ENCODE measurements at places on chromosomes 2 and 18.
A peak's percentile ranks its signal among the peaks of the same experiment; 100 is the strongest.

DNA sequence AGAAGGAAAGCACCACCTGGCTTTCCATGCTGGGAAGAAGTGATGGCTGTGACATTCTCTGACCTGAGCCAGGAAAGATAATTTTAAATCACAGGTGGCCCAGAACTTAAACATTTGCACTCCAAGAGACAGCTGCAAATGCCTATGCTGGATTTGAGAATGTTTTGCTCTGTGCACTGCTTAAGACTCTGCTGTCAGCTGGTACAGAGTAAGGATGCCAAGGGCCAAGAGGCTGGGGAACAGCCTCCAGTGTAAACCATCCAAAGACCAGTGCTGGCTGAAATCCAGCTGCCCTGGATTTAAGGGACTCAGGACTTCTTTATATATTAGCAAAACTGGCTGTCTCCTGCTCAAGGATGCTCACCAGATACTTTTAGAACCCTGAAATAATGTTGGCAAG, 3.9 kb downstream of the HOXD8 start:
- DNase-seq: no peak

- DNase-seq: no peak
Measured at GRCh38 chr2:113698892-113699447, 57.5 kb downstream of the SLC35F5 start.

DNA sequence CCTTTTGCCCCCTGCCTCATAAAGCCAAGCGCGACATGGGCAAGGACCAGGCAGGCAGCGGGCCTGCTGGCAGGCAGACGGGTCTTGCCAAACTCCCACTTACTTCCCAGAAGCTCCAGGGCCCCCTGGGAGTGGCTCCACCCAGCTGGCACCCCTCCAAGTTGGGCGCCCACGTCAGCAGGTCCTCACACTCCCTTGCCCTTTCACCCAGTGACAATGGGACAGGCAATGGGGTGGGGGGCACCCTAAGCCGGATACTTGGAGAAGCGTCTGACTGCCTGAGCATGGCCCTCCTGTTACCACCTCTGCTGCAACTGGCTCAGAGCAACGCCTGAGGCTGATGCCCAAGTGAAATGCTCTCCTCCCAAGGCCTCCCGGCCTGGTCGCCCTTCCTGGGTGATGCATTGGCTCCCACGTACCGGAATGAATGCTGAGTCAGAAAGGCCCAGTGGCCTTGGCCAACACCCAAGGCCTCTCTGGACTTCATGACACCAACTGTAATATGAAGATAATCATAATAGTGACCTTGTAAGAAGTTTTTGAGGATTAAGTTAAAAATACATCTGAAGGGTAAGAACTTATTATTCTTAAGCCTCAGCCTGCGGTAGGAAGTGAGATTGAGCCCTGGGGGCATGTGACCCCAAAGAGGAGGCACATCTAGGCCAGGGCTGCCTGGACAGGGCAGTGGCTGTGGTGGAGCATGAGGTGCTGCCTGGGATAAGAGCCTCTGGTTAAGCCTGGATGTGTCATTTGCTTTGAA, 31.6 kb downstream of the KCNK3 start:
- DNase-seq: no peak

GRCh38 chr2:213064099-213064498, 87.3 kb downstream of the IKZF2 start:
- DNase-seq: no peak

DNA sequence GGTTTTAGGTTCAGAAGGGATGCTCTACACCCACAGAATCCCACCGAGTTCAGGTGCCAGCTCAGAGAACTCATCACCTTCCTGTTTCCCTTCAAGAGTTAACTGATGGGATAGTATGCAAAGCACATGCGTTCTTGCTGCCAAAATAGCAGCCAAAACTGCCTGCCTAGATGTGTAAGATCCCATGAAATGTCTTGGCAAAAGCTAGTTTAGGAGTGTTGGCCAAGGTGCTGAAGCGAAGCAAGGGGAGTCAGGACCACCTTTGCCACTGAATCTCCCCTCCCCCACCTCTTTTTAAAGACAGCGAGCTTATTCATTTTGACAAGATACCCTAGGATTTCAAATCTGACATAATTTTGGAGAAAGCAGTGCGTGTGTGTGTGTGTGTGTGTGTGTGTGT, 2.1 kb downstream of the DOCK10 start:
- no peak for DNase-seq

GRCh38 chr18:25561918-25562317, 210.0 kb upstream of the ZNF521 start:
- DNase-seq: no peak

DNA sequence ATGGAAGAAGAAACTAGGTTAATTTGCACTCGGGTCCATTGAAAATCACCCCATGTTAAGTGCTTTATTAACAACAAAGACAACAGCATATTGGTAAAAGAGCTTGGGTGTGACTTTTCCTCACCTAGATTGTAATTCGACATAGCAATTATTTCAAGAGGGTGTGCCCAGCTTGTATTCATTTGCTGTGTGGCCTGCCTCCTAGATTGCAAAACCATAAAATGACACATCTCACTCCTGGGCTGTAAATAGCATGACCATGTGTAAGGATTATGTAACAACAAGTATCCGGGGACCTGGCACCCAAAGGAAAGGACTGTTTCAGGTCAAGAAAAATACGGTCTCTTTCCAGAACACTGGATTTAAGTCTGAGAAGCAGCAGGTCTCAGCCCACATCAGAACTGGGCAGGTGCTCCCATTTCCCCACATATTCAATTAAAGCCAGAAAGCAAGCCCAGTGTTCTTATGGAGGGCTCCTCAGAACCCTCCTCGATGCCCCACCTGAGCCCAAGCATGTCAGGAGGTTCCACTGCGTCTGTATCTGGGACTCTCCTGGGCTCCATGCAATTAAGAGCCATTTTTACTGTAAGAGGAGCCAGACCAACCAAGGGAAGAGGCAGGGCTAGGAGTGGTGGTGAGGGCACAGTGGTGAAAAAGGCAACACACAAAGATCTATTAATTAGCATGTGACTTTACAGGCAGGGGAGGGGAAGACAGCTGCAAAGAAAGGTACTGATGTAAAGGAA, 39.2 kb downstream of the MREG start:
- DNase-seq: peak; percentile 67

DNA sequence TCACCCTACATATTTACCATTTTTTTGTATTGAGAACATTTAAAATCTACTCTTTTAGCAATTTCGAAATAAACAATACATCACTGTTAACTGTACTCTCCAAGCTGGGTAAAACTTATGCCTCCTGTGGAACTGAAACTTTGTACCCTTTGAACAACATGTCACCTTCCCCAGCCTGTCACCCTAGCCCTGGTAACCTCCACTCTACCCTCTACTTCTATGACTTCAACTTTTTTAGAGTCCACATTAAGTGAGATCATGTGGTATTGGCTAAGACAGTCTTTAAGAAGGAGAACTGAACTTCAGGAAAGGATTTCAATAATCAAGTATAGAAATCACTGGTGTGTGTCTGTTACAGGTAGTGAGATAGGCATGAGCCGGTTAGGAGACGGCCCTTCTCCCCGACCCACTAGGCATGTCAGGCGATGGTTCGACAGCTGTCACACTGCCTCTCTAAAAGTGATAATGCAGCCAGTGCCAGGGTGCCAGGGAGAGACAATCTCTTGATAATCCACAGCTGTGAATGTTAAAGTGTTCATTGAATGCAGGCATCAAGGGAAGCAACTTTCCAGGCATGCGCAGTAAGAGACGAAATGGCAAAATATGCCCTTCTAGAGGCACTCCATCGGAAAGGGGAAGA, 74.6 kb upstream of the RNF152 start:
- DNase-seq: no peak

DNA sequence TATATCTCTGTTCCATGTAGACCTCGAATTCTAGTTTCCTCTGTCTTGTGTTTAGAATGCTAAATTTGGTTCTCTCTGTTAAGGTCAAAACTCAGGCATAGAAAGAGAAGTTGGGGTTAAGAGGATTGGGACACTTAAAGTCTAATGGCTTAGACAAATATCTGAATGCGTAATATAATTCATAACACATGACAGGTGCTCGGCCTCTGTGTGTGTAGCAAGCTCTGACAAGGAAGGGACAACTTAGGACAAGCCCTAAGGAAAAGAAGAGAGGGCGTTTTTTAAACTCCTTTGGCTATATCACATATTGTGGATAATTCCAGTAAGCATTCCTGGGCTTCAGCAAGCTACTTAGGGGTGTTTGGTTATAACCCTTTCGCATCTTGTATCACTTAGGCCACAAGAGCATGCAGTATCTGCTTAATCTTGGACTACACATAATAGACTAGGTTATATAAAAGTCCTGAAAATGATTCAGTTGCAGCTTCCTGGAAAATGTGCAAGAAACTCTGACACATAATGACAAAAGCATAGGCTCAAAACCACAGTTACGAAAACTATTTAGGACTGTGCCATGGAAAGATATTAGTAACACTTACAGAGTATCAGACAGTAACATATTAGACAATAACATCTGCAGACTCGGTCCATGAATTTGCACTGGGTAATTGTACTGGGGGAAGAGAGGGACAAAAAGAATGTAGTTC, 16.1 kb upstream of the CREB1 start:
- DNase-seq: peak; percentile 89

GRCh38 chr2:180577567-180577966, 402.8 kb upstream of the UBE2E3 start:
- DNase-seq: no peak

GRCh38 chr2:238157506-238158017, 1.2 kb upstream of the ERFE start:
- DNase-seq: no peak

- peak; percentile 54 for DNase-seq
Measured at GRCh38 chr2:164388511-164388910, 232.8 kb downstream of the GRB14 start.

DNA sequence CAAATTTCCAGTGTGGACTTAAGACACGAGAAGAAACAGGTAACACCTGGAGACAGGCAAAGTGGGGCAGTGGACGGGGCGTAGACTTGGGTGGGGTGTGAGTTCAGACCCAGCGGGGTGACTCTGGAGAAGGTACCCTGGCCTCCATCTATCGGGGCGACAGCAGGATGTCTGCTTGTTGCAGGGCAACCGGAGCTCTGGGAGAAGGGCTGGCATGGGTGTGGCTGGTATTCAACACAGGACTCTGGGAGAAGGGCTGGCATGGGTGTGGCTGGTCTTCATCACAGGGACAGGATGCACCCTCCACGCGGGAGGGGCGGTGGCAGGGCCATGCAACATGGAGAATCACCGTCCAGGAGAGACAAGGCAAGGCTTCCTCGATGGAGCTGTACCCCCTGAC, 198.5 kb downstream of the HDAC4 start:
- no peak for DNase-seq

GRCh38 chr2:9779596-9780264, 63.5 kb upstream of the TAF1B start:
- no peak for DNase-seq

GRCh38 chr2:136019306-136019705, 33.9 kb upstream of the DARS1 start:
- no peak for DNase-seq

- no peak for DNase-seq
Measured at GRCh38 chr2:220674033-220674432, 898.1 kb downstream of the EPHA4 start.

DNA sequence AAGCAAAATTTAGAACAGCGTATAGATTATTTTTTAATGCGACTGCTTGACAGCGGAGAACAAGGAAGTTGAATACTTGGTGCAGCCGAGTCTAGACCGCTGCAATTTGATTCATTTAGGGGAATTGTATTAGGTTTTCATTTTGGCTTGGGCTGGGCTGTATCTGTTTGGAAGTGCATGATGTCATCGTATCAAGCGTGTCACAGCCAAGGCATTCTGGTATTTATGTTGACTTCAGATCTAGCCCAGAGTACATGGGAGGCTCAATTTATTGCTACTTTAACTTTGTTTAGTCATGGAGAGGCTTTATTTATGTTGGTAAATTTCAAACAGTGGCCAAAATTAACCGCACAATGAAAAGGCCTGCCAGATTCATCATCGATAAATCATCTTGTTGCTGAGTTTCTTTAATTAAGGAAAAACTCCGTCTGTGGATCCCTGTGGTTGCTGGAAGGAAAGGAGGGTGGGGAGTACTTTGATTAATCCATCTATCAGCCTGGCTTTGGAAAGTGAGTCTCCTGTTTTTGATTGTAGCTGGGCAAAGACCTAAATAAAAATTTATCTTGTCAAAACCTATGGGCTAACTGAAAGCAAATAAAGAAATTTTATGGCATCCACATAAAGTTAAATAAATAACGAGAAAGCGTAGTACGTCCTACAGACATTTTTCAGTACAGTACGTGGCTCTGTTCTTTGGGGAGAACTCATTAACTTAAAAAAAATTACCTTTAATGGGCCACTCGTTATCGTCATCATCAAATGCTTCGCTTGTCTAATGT, 230.4 kb upstream of the SPRED2 start:
- DNase-seq: peak; percentile 94

DNA sequence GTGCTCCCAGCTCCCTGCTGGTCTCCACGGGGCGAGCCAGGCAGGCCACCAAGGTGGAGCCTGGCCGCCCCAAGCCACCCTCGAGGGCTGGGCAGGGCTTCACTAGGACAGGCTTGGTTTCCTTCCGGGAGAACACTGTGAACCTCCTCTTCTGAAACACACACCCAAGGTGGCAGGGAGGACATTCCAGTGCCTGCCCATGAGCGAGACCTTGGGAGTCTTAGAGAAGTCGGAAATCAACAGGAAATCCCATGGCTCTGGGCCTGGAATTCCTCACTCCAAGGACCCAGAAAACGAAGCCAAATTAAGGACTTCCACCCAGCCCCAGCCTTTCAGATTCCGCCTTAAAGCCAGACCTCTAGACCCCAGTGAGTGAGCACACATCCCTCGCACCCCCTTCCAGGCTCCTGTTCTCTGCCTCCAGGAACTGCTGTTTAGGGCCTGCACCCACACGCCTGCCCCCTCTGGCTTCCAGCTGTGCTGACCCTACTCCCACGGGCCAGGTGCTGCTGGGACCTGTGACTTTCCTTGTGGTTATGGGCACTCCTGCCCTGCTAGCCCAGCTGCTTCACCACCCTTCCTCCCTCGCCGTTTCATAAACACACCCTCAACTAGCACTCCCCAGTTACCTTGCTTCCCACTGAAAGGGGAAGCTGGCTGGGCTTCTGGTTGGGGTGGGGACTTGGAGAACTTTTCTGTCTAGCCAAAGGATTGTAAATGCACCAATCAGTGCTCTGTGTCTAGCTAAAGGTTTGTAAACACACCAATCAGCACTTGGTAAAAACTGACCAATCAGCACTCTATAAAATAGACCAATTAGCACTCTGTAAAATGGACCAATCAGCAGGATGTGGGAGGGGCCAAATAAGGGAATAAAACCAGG, 13.7 kb downstream of the GPR17 start:
- no peak for DNase-seq

- DNase-seq: no peak
Measured at GRCh38 chr2:133484106-133484505, 84.2 kb downstream of the NCKAP5 start.

- DNase-seq: no peak
Measured at GRCh38 chr2:10057231-10058107, 14.1 kb downstream of the KLF11 start.
